NCI-H1694 (cell line): ENCODE measurements at places on chromosomes 2 and 18.

DNA sequence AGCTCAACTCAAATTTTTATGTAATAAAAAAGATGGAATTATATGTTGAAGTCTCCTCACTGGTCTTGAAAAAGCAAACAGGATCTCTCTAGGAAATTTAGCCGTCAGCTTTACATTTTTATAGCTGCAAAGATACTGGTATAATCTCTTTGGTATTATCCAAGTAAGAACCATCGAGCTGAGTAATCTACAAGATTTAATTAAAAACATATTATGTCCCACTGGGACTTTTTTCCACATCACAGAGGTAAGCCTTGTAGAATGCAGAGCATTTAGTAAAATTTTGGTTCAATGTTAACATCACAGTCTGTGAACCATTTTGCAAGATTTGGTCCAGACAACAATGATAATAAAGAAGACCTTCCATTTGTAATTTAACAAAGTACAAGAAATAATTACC is 162.6 kb upstream of the SLC39A10 start:
- DNase-seq = no peak

DNA sequence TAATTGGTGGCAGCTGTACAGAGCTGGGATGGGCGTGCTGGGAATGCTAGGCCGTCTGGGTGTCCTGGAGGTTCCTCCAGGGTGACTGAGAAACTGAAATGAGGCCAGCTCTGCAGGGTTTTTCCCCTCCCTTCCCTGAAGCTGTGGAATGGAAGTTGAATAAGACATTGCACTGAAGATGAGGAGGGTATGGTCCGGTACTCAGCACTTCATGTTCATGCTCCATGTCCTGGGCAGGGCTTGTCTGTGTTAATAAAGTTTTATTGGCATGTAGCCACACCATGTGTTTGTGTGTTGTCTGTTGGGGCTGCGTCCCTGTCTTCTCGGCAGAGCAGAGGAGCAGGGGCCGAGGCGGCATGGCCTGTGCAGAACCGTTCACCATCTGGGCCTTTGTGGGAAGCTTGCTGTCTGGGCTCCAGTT is 154.0 kb downstream of the LDLRAD4 start:
- peak; percentile 7 for DNase-seq

GRCh38 chr2:75539955-75540716 is 20.6 kb downstream of the EVA1A start:
- no peak for DNase-seq

DNA sequence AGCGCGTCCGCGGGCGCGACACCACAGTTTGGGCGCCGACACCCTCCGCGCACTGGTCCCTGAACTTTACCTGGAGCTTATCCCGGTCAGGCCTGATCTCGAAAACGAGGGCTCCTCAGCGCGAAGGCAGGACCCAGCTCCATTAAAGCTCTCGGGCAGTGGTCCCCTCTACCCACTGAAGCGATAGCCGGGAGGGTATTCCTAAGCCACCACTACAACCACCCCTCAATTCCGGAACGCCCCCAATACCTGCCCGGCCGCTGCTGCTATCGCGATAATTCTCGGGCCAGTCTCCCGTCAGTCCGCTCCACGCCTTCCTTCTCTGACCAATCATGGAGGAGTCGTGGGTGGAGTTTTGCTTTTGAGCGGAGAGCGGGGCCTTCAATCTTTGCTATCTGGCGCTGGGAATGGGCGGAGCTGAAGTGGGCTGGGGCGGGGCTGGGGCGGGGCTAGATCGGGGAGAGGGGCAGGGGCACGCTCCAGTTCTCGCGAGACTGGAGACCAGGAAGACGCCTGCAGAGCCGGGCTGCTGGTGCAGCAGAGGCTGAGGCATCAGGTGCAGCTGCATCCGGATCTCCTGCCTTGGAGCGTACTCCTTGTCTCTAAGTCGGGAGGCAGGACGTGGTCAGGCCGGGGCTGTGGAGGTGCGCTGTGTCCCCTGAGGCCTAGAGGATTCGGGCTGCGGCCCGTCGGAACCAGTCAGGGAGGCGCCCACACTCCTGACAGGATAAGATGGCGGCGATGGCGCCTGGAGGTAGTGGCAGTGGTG is at the start of the genes PIGN and RELCH:
Gene PIGN (minus strand): TSS at position 283 of the 769 bp plus-strand sequence. CDS start 25,703 bp downstream, outside the sequence.
Gene RELCH (plus strand): TSS at position 482 of the 769 bp plus-strand sequence. CDS start 251 bp downstream, at position 733.
- DNase-seq = peak; percentile 96

GRCh38 chr2:216215658-216216390 is 106.7 kb downstream of the XRCC5 start:
- DNase-seq = peak; percentile 26

DNA sequence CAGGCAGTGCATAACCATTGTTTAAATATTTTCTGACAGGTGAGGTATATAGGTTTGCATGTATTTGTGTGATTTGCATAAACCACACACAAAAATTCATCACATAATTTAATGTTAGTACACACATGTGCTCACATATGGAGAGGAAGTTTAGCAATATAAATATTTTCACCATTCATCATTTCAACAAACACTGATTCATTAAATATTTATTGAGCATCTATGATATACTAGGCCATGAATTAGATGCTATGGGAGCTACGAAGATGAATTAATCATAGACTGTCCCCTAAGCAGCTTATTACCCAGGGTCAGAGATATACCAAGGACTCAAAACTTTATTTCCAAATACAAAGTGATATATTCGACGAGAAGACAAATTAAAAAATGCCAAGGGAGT is 311.6 kb upstream of the PIK3C3 start:
- DNase-seq = no peak

GRCh38 chr2:95274291-95275150 is at the start of gene PROM2:
Gene PROM2, plus strand, starts transcription at chr2:95274449. Its CDS starts 137 bp downstream, at chr2:95274586.
- no peak for DNase-seq

DNA sequence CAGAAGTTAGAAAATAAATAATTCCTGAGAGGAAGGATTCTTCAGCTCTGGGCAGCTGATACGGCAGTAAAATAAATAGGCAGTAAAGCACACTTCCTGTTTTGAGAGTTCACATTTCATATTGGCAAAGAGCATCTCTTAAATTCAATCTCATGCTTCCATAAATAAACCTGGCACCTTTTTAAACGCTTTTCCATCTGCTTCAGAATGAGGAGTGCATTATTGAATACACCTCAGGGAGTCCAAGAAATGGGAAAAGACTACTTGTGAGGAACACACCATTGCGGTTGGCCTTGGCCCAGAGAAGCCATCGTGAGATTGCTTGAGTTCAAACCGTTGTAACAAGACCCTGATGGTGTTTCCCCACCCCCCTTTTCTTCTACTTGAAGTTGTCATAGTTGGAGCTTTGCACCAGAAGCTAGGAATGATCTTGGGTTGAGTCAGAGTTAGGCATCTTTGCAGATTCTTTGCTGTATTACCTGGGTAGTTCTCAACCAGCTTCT is 123.9 kb downstream of the RDH14 start:
- no peak for DNase-seq

- no peak for DNase-seq
Measured at GRCh38 chr2:46666044-46666679, 186.8 kb downstream of the TMEM247 start.

- no peak for DNase-seq
Measured at GRCh38 chr2:192539306-192539705, 344.6 kb upstream of the TMEFF2 start.

DNA sequence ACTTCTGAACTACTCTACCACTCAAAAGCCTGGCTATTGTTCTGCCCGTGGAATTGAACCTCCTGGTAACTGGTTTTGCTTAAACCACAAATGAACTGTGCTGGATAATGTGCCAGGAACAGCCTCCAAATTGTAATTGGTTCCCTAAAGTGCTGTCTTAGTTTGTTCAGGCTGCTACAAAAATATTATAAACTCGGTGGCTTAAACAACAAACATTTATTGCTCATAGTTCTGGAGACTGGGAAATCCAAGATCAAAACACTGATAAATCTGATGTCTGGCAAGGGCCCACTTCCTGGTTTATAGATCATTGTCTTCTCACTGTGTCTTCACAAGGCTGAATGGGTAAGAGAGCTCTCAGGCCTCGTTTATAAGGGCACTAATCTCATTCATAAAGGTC is 149.2 kb upstream of the NCKAP5 start:
- no peak for DNase-seq

- no peak for DNase-seq
Measured at GRCh38 chr2:160199683-160200389, at the start of gene ITGB6. Gene ITGB6, minus strand, starts transcription at chr2:160200272. Its CDS starts 209 bp downstream, at chr2:160200063.

- DNase-seq = no peak
Measured at GRCh38 chr2:951224-952006, 766 bp downstream of the SNTG2 start.

DNA sequence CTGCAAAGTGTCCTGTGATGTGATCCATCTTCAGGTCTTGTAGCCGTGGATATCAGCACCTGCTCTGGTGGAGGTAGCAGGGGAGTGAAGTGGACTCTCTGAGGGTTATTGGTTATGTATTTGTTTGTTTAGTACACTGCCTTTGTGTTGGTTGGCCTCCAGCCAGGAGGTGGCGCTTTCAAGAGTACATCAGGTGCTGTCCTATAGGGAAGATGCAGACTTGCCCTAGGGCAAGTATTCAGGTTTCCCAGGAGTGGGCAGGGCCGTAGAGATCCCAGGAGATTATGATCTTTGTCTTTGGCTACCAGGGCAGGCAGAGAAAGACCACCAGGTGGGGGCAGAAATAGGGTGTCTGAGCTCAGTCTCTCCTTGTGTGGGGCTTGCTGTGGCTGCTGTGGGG is 411.8 kb downstream of the SOX11 start:
- DNase-seq = no peak

DNA sequence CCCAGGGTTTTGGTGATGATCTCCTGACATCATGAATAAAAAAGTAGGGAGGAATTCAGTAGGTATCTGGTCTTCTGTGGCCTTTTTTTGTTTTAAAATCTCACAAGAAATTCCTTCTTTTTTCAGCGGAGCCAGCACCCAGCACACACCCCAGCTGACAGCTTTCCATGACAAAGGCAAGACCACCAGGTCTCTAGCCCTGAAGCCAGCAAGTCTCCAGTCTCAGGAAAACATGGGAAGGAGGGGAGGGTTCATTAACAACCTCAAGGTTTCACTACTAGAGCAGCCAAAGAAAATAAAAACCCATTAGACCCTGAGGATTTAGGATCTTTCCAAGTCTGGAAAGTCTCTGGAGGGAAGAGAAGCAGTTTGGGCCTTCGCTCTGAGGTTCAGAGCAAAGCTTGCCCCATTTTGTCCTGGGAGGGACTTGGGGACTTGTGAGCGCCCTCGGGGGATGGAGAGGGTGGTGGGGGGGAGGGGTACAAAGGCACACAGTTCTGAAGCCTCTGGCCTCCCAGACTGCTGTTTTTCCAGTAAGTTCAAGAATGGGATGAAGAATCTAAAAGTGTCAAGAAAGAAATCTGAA is 9.0 kb downstream of the FOXI3 start:
- no peak for DNase-seq

GRCh38 chr2:85439025-85439472 is 20.5 kb downstream of the SH2D6 start:
- no peak for DNase-seq

- DNase-seq = no peak
Measured at GRCh38 chr18:77321823-77322805, 72.5 kb downstream of the GALR1 start.

GRCh38 chr2:183179156-183179555 is 54.9 kb downstream of the NUP35 start:
- DNase-seq = no peak

DNA sequence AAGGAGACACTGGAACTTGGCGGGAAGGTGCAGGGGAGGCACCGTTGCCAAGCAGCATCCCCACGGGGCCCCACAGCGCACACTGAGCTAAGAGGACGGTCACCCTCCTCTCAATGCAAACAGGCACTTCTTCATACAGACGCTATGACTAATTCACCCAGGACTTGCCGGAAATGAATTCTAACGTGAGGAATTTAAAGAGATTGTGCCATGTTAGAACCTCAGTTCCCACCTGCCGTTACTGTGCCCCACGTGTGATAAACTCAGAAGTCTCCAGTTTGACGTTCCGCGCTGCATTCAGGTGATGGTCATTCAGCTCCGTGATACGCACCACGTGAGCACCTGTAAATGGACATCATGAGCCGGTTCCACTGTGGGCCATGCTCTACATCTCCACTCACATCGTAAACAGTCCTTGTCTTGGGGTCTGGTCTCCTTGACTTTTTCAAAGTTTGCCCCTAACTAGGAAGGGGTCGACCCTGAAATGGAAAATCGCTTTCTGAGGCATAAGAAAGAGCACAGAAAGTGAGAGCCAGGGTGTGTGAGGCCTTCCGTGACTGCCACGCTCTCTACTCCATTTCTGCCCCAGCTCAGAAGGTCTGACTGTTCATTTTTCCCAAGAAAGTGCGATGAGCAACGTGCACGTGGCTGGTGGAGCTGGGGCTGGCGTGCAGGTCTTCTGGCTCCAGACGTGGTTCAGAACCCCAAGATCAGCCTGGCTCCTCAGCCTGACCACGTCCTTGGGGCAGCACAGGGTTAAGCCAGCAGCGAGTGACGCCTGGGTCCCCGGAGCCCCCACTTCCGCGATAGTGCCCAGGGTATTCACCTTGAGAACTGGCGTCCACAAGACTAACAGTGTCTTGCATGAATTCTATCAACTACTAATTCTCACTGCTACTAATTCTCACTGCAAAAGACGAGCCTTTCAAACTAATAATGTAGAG is 35.1 kb downstream of the TMEM18 start:
- no peak for DNase-seq

- DNase-seq = no peak
Measured at GRCh38 chr2:218471982-218472381, 53.1 kb downstream of the VIL1 start.

- no peak for DNase-seq
Measured at GRCh38 chr2:120613742-120614571, 121.7 kb upstream of the GLI2 start.

DNA sequence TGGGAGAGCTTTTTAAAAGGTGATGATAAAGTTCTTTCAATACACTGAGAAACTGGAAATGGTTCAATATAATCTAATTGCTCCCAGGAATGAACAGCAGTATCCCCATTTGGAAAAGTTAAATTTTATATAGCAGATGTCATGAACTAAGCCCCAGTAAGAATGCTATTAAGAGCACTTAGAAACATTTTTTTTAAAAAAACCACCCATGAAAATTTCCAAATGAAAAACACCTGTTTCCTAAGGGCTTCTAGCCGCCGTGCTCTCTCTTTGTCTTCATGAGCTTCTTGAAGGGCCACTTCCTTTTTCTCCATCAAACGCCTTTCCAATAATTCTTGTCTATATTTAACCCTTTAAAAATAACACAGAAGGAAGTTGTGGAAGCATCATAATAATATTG is 77.0 kb downstream of the UPP2 start:
- DNase-seq = no peak

GRCh38 chr2:60492548-60492947 is 60.9 kb downstream of the BCL11A start:
- DNase-seq = no peak

DNA sequence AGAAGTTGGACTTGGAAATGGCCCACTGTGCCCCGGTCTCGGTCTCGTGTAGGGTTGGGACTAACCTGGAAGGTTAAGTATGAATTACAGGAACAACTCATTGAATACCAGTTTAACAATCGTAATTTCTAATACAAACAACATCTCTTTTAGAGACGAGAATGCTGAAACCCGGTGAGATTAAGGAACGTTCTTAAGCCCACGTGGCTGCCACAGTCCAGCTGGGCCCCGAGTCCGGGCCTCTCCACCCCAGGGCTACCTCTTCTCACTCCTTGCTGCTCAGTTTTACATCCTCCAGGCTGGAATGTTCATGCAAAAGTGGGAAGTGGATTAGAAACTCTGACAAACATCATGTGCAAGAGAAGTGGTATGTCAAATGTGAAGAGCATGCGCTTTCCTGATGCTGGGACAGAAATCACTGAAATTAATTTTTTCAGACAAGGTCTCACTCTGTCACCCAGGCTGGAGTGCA is 29.4 kb downstream of the NGEF start:
- DNase-seq = no peak

- DNase-seq = no peak
Measured at GRCh38 chr2:201996006-201996405, 37.6 kb upstream of the FZD7 start.

- no peak for DNase-seq
Measured at GRCh38 chr2:68103030-68103708, 40.4 kb upstream of the C1D start.
